ENCODE measurements at places on chromosomes 6 and 20. TPM values are rescaled to one million over a fixed set of nuclear protein-coding genes. Genes with fewer than 3 reads are reported as not detected.

Gene HNF4A
- 124 TPM for polyA plus RNA-seq

DNA sequence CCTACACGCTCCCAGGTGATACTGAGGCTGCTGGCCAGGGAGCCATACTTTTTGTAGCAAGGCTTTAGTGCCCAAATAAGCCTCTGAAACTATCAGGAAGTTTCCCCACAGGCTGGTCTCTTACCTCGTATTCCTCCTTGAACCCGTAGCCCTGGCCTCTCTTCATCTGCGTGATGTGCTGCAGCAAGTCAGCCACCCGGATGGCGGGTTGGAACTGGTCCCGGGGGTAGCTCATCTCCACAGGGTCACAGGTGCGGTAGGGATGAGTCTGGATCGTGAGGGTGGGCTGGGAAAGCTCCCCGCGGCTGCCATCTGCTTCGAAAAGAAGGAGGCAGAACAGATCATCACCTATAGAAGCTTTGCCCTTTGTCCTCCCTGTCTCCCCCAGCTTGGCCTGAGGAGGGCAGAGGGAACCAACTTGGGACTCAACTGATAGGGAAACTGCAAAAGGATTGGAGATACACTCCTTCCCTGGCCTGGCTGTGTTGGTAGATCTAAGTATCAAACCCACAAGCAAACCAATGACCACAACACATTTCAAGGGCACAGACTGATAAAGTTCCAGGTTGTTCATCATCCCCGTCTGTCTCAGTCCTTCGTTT lies 543.2 kb upstream of the CHD6 start:
- H3K4me3 ChIP-seq, result no peak overlapping the region
- no peaks in the 10 kb centered on the region for H3K4me1 ChIP-seq
- H3K36me3 ChIP-seq, result no peaks in the 10 kb centered on the region
- no peak for DNase-seq
- no peak overlapping the region for H3K27ac ChIP-seq

DNA sequence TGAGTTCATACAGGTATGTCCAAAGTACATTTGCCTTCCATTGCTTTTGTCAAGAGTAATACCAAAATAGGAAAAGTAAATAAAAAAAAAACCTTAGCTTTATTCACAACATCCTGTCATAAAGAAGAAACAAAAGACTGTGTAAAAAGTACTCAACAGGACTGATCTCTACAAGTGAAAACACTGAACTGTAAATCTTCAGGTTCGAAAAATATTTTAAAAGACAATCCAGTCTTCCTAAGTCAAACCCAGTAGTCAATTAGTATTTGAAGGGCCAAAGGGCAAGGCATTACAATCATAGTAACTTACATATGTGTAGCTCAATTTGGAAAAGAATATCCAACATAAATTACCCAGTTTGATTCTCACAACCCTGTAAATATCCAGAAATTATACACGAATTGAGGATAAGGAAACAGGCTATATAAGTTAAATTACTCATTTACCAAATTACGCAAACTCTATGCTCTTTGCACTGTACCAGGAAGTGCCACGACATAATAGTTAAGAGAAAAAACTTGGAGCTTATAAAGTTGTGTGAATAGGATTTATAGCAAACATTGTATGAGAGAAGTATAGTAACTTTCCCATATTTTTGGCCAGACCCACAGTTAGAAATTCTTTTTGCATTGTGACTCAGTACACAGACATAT lies 21.2 kb downstream of the PTPRK start:
- H3K4me3 ChIP-seq, result no peak overlapping the region
- DNase-seq, result no peak
- peaks cover 58% of the 10 kb centered on the region for H3K4me1 ChIP-seq
- no peak overlapping the region for H3K27ac ChIP-seq
- no peaks in the 10 kb centered on the region for H3K27me3 ChIP-seq

Gene ENPP4
- polyA plus RNA-seq, result 5.1 TPM

Gene TOX2
- polyA plus RNA-seq, result 8.1 TPM

GRCh38 chr20:35443003-35443402 lies 5.0 kb upstream of the GDF5 start:
- no peaks in the 10 kb centered on the region for H3K36me3 ChIP-seq
- no peak overlapping the region for H3K27ac ChIP-seq
- no peak overlapping the region for H3K4me3 ChIP-seq
- H3K27me3 ChIP-seq, result no peaks in the 10 kb centered on the region
- DNase-seq, result no peak
- H3K4me1 ChIP-seq, result peaks cover 16% of the 10 kb centered on the region

DNA sequence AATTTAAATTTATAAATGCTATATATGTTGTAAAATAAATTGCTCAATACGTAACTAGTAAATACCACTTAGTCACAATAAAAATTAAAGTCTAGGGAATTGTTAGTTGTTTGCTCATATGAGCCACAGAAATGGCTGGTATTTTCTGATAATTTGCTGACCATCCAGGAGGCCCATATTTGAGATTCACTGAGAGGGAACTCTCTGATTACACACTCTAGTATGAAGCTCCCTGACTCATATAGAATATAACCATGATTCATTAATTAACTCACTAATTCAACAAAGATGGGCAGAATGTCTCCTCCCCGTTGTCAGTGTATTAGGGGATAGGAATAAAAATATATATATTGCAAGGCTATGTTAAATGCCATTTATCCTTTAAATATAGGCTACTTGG lies 46.6 kb upstream of the TMEM30A start:
- peaks cover 12% of the 10 kb centered on the region for H3K4me1 ChIP-seq
- H3K27me3 ChIP-seq, result no peaks in the 10 kb centered on the region
- H3K27ac ChIP-seq, result no peak overlapping the region
- DNase-seq, result no peak
- H3K4me3 ChIP-seq, result no peak overlapping the region

GRCh38 chr20:10919396-10920140 lies 245.8 kb upstream of the JAG1 start:
- no peak overlapping the region for H3K27ac ChIP-seq
- H3K4me1 ChIP-seq, result peaks cover 6% of the 10 kb centered on the region
- no peaks in the 10 kb centered on the region for H3K36me3 ChIP-seq
- no peak overlapping the region for H3K4me3 ChIP-seq
- no peaks in the 10 kb centered on the region for H3K27me3 ChIP-seq

Gene TCFL5
- polyA plus RNA-seq, result 3.8 TPM

DNA sequence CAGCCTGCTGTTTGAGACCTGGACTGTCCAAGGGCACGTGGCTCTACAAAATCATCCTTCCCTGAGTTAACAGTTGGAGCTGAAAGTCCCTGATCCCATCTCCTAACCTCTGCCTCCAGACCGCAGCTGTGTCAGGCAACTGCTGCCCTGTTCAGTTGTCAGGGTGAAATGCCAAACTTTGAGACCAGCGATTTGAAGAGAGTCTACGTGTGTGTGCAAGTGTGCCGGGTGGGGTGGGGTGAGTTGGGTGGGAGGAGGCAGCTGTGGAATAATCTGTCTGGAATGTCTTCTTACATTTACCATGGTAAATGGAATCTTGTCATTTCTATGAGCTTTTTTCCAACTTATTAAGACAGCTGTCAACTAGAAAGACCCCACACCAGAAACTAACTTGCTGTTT lies 81.0 kb upstream of the FAM8A1 start:
- no peak overlapping the region for H3K27ac ChIP-seq
- peaks cover 40% of the 10 kb centered on the region for H3K36me3 ChIP-seq
- no peaks in the 10 kb centered on the region for H3K27me3 ChIP-seq
- H3K4me3 ChIP-seq, result no peak overlapping the region
- H3K4me1 ChIP-seq, result no peaks in the 10 kb centered on the region
- no peak for DNase-seq

- H3K4me1 ChIP-seq, result no peaks in the 10 kb centered on the region
- DNase-seq, result no peak
- no peak overlapping the region for H3K4me3 ChIP-seq
- no peak overlapping the region for H3K27ac ChIP-seq
- no peaks in the 10 kb centered on the region for H3K36me3 ChIP-seq
Observed at GRCh38 chr6:28429781-28430180, 13.5 kb downstream of the ZSCAN23 start.

- DNase-seq, result no peak
- H3K36me3 ChIP-seq, result no peaks in the 10 kb centered on the region
- no peaks in the 10 kb centered on the region for H3K27me3 ChIP-seq
- H3K4me1 ChIP-seq, result peaks cover 22% of the 10 kb centered on the region
- no peak overlapping the region for H3K27ac ChIP-seq
Observed at GRCh38 chr6:154440022-154440421, 70.5 kb downstream of the CNKSR3 start.

GRCh38 chr20:62181808-62182207 lies 1.0 kb upstream of the MTG2 start:
- peak overlapping the region; percentile 61 for H3K4me3 ChIP-seq
- peak overlapping the region; percentile 96 for H3K27ac ChIP-seq
- no peaks in the 10 kb centered on the region for H3K27me3 ChIP-seq
- H3K4me1 ChIP-seq, result peaks cover 15% of the 10 kb centered on the region
- no peak for DNase-seq

Gene HRH3
- not detected for polyA plus RNA-seq

DNA sequence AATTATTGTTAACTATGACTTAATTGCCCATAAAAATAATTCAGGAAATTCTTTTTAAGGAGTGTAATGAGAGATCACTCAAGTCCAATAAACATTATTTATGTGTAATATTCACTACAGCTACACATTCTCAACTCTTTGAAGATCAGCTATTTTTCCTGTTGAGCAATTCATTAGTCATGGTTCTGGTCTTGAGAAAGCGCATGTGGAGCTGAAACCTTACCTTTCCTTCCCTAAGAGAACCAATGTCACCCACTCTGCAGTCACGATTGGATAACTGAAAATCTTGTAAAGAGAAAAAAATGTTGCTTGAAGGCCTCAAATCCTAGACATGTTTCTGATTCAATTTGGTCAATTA lies 736.9 kb upstream of the MARCKS start:
- no peaks in the 10 kb centered on the region for H3K27me3 ChIP-seq
- DNase-seq, result no peak
- H3K4me1 ChIP-seq, result no peaks in the 10 kb centered on the region
- H3K27ac ChIP-seq, result no peak overlapping the region
- H3K36me3 ChIP-seq, result no peaks in the 10 kb centered on the region
- H3K4me3 ChIP-seq, result no peak overlapping the region

Gene GSTA3
- not detected for polyA plus RNA-seq

Data from sigmoid colon (tissue), 7 donors.